ENCODE measurements at places on chromosomes 1 and 21. TPM values are rescaled to one million over a fixed set of nuclear protein-coding genes. Genes with fewer than 3 reads are reported as not detected.

The POU2F1 gene
- 16.0 TPM for total RNA-seq

DNA sequence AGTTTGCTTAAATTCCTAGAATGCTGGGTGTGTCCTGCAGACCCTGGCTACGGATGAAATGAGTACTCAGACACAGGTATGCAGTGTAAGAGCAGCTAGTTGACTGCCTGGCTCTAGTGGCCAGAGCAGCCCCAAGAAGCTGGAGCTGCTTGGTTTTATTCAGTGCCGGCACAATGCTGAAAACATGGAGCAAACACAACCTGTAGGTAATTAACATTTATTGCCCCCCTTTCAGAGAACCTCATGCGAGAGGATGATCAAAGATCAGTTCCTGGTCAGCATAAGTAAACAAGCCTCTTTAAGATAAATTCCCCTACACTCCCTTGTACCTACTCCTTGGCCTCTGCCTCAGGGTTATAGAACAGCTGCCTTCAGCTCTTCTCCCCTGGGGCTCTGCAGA lies 43.2 kb downstream of the MRPS6 start:
- H3K27me3 ChIP-seq, result no peaks in the 10 kb centered on the region
- no peak overlapping the region for H3K4me3 ChIP-seq
- no peaks in the 10 kb centered on the region for H3K36me3 ChIP-seq
- no peak overlapping the region for H3K27ac ChIP-seq
- H3K4me1 ChIP-seq, result peaks cover 15% of the 10 kb centered on the region

The GREM2 gene
- total RNA-seq, result 9.9 TPM

DNA sequence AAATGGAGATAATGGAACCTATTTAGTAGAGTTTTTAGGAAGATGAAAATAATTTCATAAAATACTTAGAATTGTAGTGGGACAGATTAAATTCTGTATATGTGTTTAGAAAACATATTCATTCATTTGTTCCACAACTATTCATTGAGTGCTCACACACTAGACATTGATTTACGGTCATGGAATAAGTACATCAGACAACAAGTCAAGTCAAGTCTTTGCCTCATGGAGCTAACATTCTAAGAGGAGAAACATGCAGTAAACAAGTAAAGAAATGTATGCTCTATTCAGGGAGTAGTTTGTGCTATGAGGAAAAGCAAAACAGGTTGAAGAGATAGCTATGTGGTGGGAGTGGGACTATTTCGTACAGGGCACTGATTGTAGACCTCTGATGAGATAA lies 9.0 kb downstream of the BTBD19 start:
- H3K4me3 ChIP-seq, result no peak overlapping the region
- H3K27ac ChIP-seq, result no peak overlapping the region
- H3K36me3 ChIP-seq, result no peaks in the 10 kb centered on the region

DNA sequence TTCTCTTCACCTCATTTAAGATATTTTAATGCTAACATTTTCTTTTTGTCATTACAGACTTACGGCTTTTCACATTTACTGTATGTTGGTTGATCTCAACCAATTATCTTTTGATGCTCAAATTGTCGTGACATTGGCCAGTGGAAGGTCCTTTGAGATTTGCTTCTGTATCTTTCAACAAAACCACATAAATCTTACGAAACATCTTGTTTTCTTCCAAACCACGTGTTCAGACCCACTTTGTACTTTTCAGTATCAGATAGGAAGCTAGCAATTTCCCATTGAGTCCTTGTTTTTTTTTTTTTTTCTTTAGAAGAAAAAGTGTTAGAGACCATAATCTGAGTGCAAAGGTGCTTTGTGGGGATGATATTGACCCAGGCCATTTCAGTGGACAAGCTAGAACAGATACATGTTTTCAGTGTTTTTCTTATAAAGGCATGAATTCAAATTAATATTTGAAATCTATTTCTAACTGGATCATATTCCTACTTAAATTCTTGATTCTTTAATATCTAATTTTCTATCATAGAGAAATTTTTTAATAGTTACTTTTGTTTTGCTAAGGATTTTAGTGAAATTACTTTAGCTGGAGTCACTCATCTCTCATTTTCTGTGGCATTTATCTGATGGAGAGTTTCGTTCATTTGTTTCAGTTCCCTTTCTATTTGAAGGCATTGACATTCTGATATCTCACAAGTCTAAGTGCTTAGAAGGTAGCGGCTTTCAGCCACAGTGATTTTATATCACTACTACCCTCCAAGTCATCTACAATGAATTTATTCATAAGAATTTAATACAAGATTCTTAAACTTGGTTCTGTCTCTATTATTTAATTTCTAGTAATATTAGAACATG lies 26.7 kb downstream of the ATG4C start:
- H3K27ac ChIP-seq, result no peak overlapping the region
- no peaks in the 10 kb centered on the region for H3K36me3 ChIP-seq
- no peaks in the 10 kb centered on the region for H3K27me3 ChIP-seq
- no peaks in the 10 kb centered on the region for H3K4me1 ChIP-seq
- DNase-seq, result no peak

DNA sequence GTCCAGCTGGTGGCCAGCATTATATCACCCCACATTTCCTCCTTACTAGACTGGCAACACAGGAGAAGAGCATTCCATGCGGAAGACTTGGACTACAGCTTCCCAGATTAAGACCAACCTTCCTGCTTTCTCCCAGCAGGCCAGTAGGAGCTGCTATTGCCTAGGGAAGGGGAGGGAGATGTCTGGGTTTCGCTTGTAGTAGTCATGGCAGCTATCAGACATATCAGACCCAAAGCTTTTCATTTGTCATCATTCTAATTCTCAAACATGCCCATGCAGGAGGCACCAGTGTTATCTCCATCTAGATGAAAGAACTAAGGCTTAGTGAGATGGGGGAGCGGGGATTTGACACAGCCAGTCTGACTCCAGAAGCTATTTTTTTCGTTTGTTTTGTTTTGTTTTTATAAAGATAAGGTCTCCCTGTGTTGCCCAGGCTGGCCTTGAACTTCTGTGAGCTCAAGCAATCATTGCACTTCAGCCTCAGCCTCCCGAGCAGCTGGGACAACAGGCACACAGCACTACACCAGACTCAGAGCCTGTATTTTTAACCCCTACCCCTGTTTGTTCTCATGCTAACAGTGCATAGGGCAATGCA lies 4.5 kb downstream of the PLA2G2A start:
- DNase-seq, result no peak
- H3K27me3 ChIP-seq, result no peaks in the 10 kb centered on the region
- no peaks in the 10 kb centered on the region for H3K36me3 ChIP-seq
- H3K4me1 ChIP-seq, result peaks cover 18% of the 10 kb centered on the region
- H3K27ac ChIP-seq, result no peak overlapping the region

GRCh38 chr1:23484253-23485001 lies 448 bp upstream of the ASAP3 start:
- no peaks in the 10 kb centered on the region for H3K27me3 ChIP-seq
- no peaks in the 10 kb centered on the region for H3K36me3 ChIP-seq

GRCh38 chr1:3207217-3207848 lies 138.3 kb downstream of the PRDM16 start:
- H3K27ac ChIP-seq, result no peak overlapping the region
- H3K4me1 ChIP-seq, result peaks cover 6% of the 10 kb centered on the region
- no peaks in the 10 kb centered on the region for H3K27me3 ChIP-seq
- H3K36me3 ChIP-seq, result no peaks in the 10 kb centered on the region
- no peak overlapping the region for H3K4me3 ChIP-seq

The BRINP3 gene
- 0.16 TPM for total RNA-seq

- H3K27ac ChIP-seq, result no peak overlapping the region
- no peaks in the 10 kb centered on the region for H3K4me1 ChIP-seq
- H3K4me3 ChIP-seq, result no peak overlapping the region
These were observed 1.8 kb downstream of the CELA2B start for GRCh38 chr1:15477646-15478212.

DNA sequence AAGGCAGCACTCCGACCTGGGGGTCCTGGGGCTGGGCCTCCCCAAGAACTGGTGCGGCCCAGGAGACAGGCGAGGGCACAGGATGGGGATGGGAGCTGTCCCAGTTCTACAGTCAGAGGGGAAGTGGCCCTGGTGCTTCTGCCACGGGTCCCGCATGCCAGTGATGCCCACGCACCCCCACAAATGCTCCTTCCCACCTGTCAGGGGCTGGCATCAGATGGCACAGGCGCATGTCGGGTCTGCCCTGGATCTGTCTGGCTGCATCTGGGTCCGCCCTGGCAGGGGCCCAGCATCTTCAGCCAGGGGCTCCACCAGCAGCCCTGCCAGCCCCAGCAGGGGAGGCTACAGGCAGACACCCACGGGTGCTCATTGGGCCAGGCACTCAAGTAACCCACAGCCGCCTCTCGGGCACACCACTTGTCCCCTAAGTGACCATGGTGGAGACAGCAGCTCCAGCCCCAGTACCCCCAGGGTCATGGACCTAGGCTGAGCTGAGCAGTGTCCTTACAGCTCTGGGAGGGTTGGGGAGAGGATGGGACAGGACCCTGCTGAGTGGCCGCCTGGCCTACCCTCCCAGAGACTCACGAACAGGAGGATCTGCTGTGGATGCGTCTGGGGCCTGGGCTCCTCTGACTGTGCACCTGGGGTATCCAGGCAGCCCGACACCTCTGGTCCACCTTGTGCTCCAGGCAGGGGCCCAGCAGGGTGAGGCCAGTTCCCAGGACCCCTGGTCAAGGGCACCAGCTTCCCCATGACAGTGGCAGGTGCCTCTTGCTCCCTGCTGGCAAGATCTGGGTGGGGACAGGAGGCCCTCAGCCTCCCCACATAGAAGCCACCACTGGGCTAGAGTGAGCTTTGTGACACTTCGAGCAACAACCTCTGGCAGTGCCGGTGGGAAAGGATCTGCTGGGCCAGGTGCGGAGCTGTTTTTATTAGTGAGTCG lies 5.4 kb downstream of the SMIM1 start:
- no peak overlapping the region for H3K4me3 ChIP-seq

- H3K4me1 ChIP-seq, result no peaks in the 10 kb centered on the region
- H3K36me3 ChIP-seq, result no peaks in the 10 kb centered on the region
- H3K4me3 ChIP-seq, result no peak overlapping the region
- H3K27me3 ChIP-seq, result no peaks in the 10 kb centered on the region
These were observed 500.0 kb downstream of the PLPP3 start for GRCh38 chr1:56079391-56079790.

The UBXN10 gene
- total RNA-seq, result 14.6 TPM

DNA sequence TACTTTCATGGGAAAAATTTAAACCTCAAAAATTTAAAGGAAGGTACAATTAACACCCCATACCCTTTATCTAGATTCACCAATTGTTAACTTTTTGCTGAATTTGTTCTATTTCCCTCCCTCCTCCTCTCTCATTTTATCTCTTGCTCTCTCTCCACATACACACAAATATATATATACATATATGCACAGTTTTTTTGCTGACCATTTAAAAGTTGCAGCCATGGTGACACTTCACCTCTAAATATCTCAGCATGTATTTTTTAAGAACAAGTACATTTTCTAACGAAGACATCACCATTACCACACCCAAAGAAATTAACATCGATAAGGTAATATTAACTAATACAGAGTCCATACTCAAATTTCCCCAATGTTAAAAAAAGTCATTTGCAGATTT lies 33.9 kb downstream of the LRIG2 start:
- no peak overlapping the region for H3K27ac ChIP-seq
- DNase-seq, result no peak

DNA sequence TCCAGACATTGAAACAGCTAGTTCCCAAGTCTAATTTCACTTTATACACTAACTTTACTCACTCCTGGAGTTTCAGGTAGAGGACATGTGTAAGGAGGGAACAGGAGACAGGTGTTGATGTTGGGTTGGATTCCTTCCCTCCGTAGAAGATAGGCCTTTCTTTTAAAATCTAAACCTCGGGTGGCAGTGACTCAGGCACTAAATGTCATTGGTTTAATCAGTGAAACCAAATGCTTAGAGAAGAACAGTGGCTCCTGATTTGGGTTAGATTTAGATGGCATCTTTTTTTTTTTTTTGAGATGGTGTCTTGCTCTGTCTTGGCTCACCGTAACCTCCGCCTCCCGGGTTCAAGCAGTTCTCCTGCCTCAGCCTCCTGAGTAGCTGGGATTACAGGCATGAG lies 7.2 kb downstream of the CAP1 start:
- DNase-seq, result no peak
- no peak overlapping the region for H3K4me3 ChIP-seq
- H3K27me3 ChIP-seq, result no peaks in the 10 kb centered on the region
- no peaks in the 10 kb centered on the region for H3K4me1 ChIP-seq
- no peaks in the 10 kb centered on the region for H3K36me3 ChIP-seq
- peak overlapping the region; percentile 74 for H3K27ac ChIP-seq

The RAB7B gene
- total RNA-seq, result 0.27 TPM

DNA sequence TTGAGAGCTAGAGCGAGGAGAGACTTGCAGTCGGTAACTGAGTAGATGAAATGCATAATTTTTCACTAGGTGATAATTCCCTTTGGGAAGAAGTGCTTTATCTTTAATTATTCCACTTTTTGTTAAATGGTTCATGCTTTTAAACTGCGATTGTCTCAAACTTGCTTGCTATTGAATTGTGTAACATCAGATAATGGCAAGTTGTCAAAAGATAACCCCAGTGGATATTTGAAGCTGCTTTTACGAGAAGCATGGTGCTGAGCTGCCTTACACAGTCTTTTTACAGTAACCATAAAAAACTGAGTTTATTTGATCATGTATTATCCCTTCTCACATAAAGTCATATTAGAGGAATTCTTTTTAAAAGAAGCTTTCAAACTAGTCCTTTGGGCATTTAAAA lies 30.2 kb downstream of the TMEM50B start:
- no peak overlapping the region for H3K27ac ChIP-seq
- no peak for DNase-seq
- no peaks in the 10 kb centered on the region for H3K27me3 ChIP-seq
- no peaks in the 10 kb centered on the region for H3K36me3 ChIP-seq
- no peak overlapping the region for H3K4me3 ChIP-seq
- no peaks in the 10 kb centered on the region for H3K4me1 ChIP-seq

DNA sequence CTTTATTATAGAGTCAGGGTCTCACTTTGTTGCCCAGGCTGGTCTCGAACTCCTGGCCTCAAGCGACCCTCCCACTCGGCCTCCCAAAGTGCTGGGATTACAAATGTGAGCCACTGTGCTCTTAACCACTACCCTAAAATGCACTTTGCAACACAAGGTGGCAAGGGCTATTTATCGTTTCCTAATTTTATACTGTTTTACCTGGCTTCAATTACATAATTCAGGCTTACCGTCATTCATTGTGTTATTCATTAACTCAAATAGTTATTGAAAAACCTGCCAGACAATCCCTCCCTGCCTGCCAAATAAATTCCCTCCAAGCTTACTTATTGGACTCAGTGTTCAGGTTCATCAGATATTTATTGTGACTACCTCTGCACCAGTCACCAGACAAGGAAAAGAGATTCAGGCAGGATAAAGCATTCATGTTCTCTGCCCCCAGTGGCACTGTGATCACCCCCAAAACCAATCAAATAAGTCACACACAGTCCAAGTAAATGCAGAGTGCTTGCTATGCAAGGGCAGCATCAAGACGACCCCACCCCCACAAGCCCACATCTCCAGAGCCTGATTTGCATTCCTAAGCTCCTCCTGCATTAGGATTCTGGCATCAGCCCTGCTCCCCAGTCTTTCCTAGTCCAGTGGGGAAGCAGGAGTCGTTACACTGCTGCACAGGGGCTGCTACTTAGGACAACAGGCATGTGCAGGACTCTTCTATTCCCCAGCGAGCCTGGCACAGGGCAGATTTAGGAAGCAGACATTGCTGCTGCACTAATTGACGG lies 8.1 kb downstream of the PAQR7 start:
- DNase-seq, result peak; percentile 25
- H3K36me3 ChIP-seq, result peaks cover 27% of the 10 kb centered on the region
- H3K4me3 ChIP-seq, result no peak overlapping the region
- peaks cover 12% of the 10 kb centered on the region for H3K4me1 ChIP-seq
- H3K27me3 ChIP-seq, result no peaks in the 10 kb centered on the region
